Retinal pigment epithelial cell (primary cell): ENCODE measurements at places on chromosomes 2 and 18.

DNA sequence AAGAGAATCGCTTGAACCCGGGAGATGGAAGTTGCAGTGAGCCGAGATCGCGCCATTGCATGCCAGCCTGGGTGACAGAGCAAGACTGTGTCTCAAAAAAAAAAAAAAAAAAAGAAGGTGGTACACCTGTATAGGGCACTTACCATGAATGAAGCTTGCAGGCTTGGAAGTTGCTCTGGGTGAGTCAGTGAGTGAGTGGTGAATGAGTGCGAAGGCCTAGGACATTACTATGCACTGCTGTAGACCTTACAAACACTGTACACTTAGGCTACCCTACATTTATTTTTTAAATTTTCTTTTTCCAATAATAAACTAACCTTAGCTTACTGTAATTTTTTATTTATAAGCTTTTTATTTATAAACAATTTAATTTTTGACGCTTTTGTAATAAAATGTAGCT is 78.4 kb upstream of the ATG16L1 start:
- DNase-seq, result no peak

- no peak for DNase-seq
Measured at GRCh38 chr18:62857263-62857976, 142.1 kb downstream of the PHLPP1 start.

- peak; percentile 55 for DNase-seq
Measured at GRCh38 chr2:124339709-124340108, 314.6 kb downstream of the CNTNAP5 start.

DNA sequence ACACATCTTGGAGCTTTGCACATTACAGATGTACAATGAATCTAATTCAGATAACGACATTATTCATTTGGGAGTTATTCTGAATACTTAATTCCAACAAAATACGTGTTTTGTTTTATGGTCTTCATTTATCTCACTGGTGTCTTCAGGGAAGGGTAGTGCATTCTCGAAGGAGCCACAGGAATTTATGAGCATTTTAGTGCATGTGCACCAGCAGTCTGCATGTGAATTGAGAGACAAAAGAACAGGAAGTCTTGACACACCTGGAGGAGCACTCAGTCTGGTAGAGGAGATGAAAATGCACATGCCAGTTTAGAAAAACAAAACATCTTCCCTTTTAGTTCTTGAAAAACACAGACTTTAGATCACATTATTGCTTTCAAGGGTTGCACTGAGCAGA is 228.7 kb downstream of the LRATD1 start:
- DNase-seq, result no peak

DNA sequence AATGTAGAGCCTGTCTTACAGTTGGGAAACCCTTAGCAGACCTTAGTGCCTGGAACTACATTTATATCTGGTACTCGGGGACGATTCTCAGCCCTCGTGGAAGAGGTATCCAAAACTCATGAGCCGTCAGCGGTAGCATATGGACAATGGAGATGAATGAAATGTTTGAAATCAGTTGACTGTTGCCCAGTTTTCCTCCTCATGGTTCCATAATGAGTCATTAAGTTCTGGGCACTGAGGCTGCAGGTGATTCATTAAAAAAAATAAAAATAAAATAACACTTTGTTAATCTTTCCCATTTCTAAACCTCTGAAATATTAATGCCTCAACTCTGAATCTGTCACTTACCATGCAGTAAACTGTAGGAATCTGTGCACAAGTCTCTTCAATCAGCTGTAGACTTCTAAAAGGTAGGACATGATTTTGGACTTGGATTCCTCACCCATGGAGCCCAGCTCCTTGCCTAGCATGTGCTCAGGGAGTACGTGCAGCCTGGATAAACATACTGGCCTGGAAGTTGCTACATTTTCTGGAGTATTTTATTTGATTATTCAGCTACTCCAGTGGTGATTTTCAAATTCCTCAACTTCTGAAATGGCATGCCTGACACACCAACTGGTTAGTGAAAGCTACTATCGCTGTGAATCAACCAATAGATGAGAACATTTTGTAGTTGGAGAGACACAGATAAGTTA is 979.2 kb downstream of the CNTNAP5 start:
- DNase-seq, result no peak

GRCh38 chr2:163751696-163752095 is 15.9 kb upstream of the FIGN start:
- DNase-seq, result no peak
